Right atrium auricular region (tissue), 2 donors: ENCODE measurements at places on chromosomes 4 and X.

- H3K27ac ChIP-seq, result no peak overlapping the region
- no peaks in the 10 kb centered on the region for H3K36me3 ChIP-seq
- DNase-seq, result no peak
- H3K27me3 ChIP-seq, result no peaks in the 10 kb centered on the region
- H3K4me3 ChIP-seq, result no peak overlapping the region
These were observed 57.5 kb upstream of the BMPR1B start for GRCh38 chr4:94700298-94700697.

DNA sequence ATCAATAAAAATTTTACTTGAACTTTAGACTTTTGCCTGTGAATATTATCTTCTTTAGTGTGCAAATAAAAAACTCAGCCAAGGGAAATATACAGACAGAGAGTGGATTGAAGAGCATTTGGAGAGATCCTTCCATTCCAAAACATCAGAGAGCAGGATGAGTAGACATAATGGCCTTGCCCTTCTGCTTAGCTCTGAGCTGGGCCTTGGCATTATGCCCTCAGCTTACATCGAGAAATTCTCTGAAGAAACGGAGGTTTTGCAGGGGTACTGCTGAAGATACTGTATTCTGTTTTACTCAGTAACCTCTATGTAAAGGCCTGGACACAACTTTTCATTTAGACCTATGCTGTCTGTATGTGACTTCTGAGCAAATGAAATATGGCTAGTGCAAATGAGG lies 317.4 kb downstream of the STIM2 start:
- H3K27me3 ChIP-seq, result no peaks in the 10 kb centered on the region
- H3K4me1 ChIP-seq, result no peaks in the 10 kb centered on the region
- no peak overlapping the region for H3K27ac ChIP-seq

DNA sequence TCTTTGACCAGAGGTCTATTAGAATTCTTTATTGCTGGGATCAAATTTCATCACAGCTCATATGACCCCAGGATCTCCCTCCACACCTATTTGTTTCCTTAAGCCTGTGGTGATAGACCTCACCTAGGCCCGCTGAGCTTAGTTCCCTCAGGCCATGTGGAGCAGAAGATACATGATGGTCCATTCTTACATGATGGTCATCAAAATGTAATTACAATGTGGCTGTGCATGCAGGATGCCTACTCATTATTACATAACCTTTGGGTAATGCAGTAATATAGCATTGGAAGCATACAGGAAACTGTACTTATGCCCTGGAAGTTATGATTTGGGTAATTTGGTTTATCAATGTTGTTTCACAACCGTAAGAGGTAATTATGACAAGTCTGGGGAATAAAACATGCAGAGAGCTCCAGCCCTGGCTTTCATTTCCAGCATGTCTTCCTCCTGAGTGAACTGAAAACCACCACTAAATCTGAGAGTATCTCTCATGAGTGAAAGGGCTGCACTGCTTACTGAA lies 67.0 kb upstream of the AGA start:
- no peaks in the 10 kb centered on the region for H3K4me1 ChIP-seq
- no peak overlapping the region for H3K4me3 ChIP-seq
- no peaks in the 10 kb centered on the region for H3K27me3 ChIP-seq
- H3K36me3 ChIP-seq, result no peaks in the 10 kb centered on the region
- DNase-seq, result no peak

DNA sequence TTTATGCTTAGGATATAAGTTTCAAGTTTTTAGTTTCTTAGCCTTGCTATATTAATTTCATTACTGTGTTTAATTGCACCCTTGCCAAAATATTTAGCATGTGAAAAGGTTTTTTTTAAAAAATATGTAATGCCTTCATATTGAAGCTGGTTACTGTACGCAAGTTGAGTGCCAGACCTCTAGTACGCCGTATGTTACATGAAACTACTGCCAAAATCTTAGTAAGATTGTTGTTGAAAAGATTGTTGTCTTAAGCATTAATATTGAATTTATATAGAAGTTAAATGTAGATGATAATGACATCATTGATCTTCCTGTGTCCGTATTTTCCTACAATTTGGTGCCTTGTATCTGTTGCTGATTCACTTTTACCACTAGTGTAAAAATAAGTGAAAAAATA lies 37.1 kb downstream of the FAM133A start:
- H3K36me3 ChIP-seq, result no peaks in the 10 kb centered on the region
- H3K27ac ChIP-seq, result no peak overlapping the region
- DNase-seq, result no peak
- no peak overlapping the region for H3K4me3 ChIP-seq
- H3K4me1 ChIP-seq, result no peaks in the 10 kb centered on the region

DNA sequence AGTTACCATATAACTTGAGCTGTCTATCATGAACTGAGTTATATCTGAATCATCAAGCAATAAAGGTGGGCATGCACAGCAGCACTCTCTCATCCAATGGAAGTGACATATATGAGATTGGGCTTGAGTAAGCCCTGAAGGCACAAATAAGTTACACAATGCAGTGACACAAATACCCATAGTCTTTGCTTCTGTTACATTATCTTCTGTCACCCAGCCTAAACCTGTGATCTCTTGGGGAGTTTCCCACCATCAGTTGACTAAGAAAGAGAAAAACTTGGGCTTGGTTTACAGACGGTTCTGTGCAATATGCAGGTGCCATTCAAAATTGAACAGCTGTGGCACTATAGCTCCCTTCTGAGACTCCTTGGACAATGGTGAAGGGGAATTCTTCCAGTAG lies 138.8 kb upstream of the IL15 start:
- no peaks in the 10 kb centered on the region for H3K4me1 ChIP-seq
- no peak for DNase-seq
- H3K4me3 ChIP-seq, result no peak overlapping the region
- H3K36me3 ChIP-seq, result no peaks in the 10 kb centered on the region
- no peak overlapping the region for H3K27ac ChIP-seq
- H3K27me3 ChIP-seq, result no peaks in the 10 kb centered on the region

DNA sequence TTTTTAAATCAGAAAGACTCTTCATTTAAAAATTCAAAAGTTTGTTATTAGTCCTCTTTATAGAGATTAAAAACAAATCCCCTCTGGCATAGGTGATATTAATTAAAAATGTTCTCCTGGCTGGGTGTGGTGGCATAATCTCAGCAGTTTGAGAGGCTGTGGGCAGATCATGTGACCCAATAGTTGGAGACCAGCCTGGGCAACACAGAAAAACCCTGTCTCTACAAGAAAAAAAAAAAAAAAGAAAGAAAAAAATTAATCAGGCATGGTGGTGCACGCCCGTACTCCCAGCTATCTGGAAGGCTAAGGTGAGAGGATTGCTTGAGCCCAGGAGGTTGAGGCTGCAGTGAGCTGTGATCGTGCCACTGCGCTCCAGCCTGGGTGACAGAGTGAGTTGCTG lies 38.9 kb downstream of the RASGEF1B start:
- peaks cover 49% of the 10 kb centered on the region for H3K36me3 ChIP-seq
- H3K27ac ChIP-seq, result no peak overlapping the region
- no peaks in the 10 kb centered on the region for H3K4me1 ChIP-seq
- no peaks in the 10 kb centered on the region for H3K27me3 ChIP-seq
- no peak for DNase-seq
- no peak overlapping the region for H3K4me3 ChIP-seq

DNA sequence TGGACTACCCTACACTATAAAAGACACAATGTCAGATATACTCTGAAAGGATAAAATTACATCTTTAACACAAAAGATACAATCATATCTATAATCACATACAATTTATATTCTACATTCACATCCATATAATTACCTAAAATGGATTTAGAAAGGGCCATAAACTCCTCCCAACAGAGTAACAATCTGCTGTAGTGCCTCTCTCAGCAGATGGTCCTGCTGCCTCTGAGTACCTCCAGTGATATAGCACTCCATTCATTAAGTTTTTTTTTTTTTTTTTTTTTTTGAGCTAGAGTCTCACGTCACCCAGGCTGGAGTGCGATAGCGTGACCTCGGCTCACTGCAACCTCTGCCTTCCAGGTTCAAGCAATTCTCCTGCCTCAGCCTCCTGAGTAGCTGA lies 7.4 kb downstream of the ANKRD37 start:
- no peak overlapping the region for H3K4me3 ChIP-seq
- peaks cover 7% of the 10 kb centered on the region for H3K4me1 ChIP-seq
- H3K27ac ChIP-seq, result no peak overlapping the region
- H3K27me3 ChIP-seq, result no peaks in the 10 kb centered on the region
- H3K36me3 ChIP-seq, result peaks cover 57% of the 10 kb centered on the region
- no peak for DNase-seq
